ENCODE measurements at places on chromosomes 12 and 14.

DNA sequence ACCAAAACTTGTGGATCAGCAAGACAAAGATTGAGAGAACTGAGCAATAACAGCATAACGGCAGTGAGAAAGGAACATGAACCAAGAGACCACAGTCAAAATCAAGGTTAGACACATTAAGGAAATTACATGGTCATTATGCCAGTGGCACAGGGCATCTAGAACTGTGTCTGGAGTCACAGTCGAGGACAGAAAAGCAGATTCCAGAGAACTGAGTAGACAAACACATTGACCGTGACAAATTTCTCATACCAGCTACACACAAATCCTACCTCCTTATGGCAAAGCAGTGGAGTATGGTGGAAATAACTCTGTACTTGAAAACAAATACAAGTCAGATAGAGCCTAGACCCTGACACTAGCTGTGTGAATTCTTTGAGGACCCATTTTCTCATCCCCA, 367.3 kb downstream of the DUSP6 start:
- no peak for DNase-seq

DNA sequence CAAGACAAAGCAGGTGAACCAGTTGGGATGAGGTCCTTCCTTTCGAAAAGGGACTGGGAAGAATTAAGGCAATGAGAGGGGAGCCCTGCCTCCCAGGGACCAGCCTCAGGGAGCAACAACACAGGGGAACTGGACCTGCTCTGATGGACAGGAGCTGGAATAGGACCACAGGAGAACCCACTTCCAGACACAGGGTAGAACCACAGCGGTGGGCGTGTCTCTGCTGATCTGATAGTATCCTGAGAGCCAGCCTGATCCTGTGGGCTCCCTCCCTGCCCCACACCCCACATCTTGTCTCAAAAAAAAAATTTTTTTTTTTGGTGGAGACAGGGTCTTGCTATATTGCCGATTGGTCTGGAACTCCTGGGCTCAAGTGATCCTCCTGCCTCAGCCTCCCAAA, 13.6 kb upstream of the PLEK2 start:
- DNase-seq, result no peak

DNA sequence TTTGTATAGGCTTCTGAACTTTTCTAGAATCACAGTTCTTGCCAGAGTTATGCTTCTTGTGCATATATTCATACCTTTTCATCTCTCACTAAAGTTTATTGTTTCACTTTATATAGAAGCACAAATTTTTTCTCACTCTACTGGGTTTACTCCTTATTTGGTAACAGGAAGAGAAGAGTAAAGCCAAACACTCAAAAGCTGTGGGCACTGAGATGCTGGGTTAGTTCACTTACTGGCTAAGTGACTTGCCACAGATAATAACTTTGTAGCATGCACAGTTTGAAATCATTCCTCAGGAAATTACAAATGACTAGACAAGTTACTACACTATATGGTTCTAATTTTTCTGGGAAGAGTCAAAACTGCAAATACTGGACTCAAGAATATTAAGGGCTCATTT, 7.8 kb downstream of the HIGD1C start:
- DNase-seq, result no peak

DNA sequence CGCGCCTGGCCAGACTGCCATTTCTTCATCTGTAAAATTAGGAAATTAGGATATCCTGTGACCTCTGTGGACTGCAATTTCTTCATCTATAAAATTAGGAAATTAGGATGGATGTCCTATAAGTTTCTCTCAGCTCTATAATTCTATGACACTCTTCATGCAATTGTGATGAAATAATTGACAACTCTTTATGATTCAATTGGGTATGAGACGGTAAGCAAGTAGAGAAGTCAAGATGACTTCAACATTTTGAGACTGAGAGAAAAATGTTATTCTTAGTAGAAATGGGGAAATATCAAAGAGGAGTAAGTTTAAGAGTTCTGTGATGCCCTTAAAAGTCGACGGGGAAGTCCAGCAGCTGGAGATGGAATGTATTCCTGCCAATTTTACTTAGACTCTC, 12.0 kb downstream of the KIAA0586 start:
- peak; percentile 11 for DNase-seq

DNA sequence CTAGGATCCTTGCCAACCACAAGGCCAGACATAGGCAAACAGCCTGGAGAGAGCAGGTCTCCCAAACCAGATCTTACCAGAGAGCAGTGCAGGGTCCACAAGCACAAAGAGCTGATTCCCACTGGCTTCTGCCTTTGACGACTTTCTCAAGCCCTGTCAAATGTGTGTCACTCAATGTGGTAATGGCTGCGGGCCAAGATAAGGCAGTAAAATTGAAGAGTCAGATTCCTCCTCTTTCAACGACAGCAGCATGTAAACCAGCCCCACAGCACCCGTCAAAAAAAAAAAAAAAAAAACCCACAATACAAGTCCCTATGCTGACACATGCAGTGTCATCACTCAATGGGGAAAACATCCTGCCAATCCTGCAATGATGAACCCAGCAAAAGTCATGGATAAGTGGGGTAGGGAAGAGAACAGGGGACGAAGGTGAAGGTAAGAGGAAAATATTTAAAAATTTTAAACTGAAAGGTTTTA, at the start of gene STON2:
Gene STON2, minus strand, starts transcription at position 123 of the 477 bp plus-strand sequence. CDS start 1,942 bp downstream, outside the sequence.
- DNase-seq, result peak; percentile 35

DNA sequence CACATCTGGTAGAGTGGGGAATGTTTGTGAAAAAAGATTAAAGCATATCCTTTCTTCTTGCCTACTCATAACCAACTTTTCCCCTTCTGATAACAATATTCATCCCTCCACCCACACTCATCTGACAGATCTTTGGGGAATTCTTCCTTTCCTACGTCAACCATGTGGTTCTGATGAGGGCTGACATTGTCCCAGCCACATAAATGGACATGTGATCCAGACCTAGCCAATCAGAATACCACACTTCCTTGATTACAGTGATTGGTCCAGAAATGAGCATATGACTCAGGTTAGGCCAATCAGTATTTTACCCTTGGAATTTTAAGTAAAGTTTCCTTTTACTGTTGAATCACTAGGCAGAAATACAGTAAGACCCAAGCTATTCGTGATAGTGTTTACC, 58.9 kb downstream of the GPR65 start:
- no peak for DNase-seq

DNA sequence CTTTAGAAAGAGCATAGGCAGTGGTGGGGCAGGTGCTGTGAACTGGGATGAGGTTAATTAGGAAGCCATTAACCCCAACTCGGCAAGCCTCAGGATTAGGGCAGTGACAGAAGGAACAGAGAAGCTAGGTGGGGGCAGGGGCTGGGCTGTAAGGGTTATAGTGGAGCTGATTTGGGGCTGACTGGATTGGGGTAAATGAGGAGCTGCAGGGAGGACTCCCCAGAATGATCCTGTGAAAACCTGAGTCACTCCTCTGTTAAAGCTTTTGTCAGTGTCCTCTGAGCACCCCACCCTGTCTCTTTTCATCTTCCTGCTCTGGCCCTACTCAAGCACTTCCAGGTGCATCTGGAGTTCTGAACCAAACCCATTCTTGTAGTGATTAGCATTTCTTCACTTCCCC, 4.4 kb downstream of the KLC1 start:
- no peak for DNase-seq

DNA sequence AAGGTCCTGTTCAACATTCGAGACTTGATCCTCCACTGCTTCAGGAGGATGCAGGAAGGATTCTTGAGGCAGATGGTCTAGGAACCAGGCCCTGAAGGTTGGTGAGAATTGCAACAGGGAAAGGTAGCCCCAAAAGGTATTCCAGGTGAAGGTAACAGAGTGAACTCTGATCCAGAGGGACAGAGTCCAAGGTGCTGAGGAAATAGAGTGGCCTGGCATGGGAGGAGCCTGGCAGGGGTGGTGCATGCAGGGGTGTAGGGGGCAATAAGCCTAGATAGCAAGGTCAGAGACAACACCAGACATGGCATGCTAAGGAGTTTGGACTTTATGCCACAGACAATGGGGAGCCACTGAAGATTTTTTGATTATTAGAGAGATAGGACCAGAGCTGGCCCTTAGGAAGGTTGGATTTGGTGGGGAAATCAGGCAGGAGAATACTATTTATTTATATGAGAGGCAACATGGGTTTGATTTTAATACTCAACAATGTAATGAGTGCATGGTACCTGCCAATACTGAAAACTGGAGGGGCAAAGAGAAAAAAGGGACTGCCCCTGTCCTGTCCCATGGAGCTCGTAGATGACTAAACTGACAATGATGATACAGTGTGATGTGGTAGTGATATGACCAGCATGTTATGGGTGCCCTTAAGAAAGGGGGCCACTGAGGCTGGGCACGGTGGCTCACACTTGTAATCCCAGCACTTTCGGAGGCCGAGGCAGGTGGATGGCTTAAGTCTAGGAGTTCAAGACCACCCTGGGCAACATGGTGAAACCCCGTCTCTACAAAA, 50.5 kb upstream of the TMED10 start:
- no peak for DNase-seq

GRCh38 chr12:112879191-112879705, 27.5 kb upstream of the OAS1 start:
- no peak for DNase-seq

DNA sequence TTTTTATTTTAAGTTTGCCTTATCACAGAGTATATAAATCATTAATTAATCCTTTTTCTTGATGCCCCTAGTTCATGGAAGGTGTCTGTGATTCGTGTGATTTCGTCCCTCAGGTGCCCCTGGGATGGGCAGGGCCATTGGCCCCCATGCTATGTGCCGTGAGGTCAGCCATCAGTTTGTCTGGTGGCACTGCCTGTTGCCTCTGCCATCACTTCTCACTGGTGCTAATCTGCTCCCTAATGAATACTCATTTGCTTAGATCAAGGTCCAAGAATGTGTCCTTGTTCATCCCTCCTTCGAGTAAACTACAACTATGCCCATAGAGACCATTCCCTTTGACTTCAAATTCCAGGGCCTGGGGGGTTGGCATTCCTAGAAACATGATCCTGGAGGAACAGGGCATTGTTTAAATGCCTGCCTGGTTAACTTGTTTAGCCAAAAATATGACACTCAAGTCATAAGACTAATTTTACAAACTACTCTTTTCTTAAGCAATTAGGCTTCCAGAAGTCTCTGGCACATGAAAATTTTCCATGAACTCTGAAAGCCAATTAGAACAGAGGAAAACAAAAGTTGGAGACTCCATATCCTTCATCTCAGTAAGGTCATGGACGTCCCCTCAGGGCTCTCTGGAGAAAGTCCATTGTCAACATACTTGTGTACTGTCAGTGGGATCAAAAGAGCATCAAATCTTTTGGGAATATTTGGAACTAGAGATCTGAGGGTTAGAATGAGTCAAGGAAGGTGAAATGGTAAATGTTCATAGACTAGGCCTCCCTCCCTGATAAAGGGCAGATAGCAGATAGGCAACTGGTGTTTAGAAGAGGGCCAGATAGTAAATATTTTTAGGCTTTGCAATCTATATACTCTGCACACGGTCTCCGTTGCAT, 90.9 kb upstream of the PLXNC1 start:
- DNase-seq, result no peak

- peak; percentile 42 for DNase-seq
These were observed 14.8 kb downstream of the PRKAB1 start for GRCh38 chr12:119682639-119683252.

- DNase-seq, result no peak
These were observed 30.7 kb downstream of the TMEM229B start for GRCh38 chr14:67457782-67458181.

DNA sequence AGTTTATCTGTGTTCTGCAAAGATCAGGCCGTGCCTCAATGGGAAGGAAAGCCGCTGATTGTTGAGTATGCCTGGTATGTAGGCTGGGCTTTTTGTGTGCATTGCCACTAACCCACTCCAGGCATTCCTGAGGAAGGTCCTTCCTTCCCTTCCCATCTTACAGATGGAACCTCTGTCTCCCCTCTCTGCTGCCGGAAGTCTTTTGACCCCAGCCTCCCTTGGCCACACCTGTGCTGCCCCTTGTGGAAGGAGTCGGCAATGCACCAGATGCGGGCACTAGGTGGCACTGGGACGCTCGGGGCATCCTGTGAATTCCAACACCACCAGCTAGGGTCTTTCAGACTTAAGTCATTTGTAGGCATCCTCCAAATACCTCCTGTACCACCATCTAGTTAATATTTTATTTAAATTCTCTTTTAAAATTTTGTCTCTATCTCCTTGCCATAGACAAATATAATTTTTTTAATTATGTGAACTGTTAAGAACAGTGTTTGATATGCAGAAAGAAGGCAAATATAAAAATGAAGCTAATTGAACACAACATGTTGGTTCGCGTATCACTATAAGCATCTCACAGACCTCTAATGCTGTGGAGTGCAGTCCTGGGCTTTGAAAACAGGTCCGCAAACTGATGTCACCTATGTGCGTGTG, 99.6 kb downstream of the RIN3 start:
- DNase-seq, result peak; percentile 15

DNA sequence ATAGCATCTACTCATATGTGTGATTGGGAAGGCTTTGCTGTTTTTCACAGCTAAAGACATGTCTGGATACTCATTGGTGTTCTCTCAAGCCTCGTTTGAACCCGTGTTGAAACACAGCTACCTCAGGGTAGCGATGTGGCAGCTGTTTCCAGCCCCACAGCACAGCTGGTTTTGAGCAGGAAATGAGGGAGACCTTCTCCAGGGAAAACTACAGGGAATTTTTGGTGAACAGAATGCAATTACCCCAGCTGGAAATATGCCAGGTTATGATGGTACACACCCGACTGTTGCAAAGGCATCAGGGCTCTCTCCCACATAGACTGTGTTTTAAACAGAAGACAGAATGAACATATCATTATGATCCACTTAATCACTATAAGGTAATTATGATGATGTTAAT, 828.9 kb downstream of the VRK1 start:
- DNase-seq, result no peak

DNA sequence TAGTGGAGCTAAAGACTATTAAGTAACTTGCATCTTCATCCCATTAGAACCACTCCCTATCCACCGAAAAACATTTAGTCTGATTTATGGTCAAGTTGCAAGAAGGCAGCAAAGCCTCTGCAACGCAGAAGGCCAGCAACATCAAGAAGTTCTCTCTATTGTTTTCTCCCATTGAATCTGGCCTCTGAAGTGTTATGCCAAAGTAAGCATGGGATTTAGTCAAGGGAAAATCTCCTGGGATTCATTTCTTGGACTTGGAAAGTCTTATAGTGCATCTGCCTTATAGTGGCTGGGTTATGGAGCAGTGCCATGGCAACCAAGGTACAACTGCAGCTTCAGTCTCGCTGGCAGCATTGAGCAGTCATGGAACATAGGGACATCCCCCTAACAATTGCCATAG, 87.7 kb upstream of the KRR1 start:
- DNase-seq, result no peak

GRCh38 chr12:95837240-95838038, 21.3 kb upstream of the SNRPF start:
- no peak for DNase-seq

DNA sequence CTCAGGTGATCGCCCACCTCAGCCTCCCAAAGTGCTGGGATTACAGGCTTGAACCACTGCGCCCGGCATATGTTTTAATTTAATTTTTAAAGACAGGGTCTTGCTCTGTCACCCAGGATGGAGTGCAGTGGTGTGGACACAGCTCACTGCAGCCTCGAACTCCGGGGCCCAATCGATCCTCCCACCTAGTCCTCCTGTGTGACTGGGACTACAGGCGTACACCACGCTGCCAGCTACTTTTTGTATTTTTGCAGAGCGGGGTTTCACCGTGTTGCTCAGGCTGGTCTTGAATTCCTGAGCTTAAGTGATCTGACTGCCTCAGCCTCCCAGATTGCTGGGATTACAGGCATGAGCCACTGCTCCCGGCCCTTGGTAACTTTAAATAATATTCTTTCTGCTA, 30.8 kb upstream of the PPP1R13B start:
- DNase-seq, result no peak

Data from Kasumi-1 (cell line).